B cell (primary cell): ENCODE measurements at places on chromosomes 4 and X. TPM values are rescaled to one million over a fixed set of nuclear protein-coding genes. Genes with fewer than 3 reads are reported as not detected.
A peak's percentile ranks its signal among the peaks of the same experiment; 100 is the strongest.

DNA sequence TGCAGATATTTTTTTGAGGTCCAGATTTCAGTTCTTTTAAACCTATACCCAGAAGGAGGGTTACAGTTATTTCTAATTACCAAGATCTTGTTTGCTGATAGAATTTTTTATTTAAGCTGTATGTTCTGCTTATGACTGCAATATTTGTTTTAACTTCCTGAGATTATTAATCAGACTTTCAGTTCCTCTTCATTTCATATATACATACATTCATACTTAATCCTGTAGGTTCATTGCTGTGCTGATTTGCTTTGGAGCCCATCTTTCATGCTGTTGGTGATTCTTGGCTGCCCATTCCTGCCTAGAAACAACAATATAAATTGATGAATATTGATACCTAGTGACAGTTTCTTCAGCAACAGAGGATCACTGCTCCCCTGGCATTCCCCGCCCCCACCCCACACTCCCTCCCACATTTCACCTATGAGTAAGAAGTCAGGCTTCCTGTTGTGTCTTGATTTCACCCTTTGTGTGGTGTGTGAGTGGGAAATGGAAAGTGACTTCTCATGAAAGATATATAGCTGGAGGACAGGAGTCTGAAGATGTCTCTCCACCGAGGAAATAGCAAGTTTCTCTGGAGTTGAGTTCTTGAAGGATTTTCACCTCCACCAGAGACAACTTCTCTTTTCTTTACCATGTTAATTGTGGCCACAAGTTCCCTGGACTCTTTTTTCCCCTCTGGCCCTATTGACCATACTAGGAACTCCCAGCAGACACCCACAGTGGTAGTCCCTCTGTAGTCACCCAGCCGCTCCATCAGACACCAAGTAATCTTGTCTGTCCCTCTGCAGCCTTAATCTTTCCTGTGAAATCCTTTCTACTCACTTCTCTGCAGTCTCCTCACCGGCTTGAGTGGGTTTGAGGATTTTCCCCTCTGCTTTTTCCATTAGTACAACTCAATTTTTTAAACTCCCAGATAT, 118.4 kb downstream of the ASB9 start:
- H3K27ac ChIP-seq, result no peak overlapping the region
- no peaks in the 10 kb centered on the region for H3K27me3 ChIP-seq
- peaks cover 10% of the 10 kb centered on the region for H3K4me1 ChIP-seq
- no peaks in the 10 kb centered on the region for H3K36me3 ChIP-seq
- DNase-seq, result peak; percentile 3

The POLN gene
- 1.5 and 4.2 TPM in 2 replicates for total RNA-seq

DNA sequence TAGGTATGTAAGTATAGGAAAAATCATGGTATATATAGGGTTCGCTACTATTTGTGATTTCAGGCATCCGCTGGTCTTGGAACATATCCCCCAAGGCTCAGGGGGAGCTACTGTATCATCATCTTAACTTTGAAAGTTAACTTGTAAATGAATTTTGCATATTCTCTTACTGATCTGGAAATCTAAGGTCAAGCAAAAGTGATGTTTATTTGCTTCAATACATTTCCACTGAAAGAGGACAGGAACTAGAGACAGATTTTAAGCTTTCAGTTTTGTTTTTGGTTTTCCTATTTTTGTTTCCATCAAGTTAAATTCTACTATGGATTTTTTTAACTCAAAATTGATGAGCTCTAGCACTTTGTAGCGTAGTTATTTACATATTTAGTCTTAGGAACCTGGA, 56.2 kb downstream of the NAF1 start:
- peak; percentile 11 for DNase-seq
- H3K27ac ChIP-seq, result peak overlapping the region; percentile 9
- H3K4me3 ChIP-seq, result no peak overlapping the region
- no peaks in the 10 kb centered on the region for H3K27me3 ChIP-seq

GRCh38 chr4:3145234-3145924, 70.9 kb downstream of the HTT start:
- H3K36me3 ChIP-seq, result peaks cover 76% of the 10 kb centered on the region
- no peaks in the 10 kb centered on the region for H3K4me1 ChIP-seq
- H3K4me3 ChIP-seq, result no peak overlapping the region

- no peaks in the 10 kb centered on the region for H3K36me3 ChIP-seq
- no peaks in the 10 kb centered on the region for H3K27me3 ChIP-seq
- H3K27ac ChIP-seq, result no peak overlapping the region
- DNase-seq, result no peak
- H3K4me1 ChIP-seq, result no peaks in the 10 kb centered on the region
These were observed 39.9 kb upstream of the VAMP7 start for GRCh38 chrX:155841232-155841631.

DNA sequence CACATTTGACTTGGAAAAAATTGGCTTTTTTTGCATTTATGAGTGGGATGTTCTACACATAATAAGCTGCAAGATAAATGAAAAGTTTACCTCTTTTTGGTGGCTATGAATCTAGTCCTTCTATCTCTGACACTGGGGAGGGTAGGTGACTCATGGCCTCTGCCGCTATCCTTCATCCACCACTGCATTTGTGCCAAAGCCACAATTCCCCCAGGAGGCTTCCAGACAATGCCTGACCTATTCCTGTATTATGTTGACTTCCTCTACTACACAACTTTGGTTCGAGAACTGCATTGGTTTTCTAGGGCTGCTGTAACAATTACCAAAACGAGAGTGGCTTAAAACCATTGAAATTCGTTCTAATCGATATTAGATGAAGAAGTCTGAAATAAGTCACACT, 245.6 kb downstream of the TRAM1L1 start:
- no peak for DNase-seq
- H3K27ac ChIP-seq, result no peak overlapping the region
- H3K27me3 ChIP-seq, result no peaks in the 10 kb centered on the region
- H3K36me3 ChIP-seq, result no peaks in the 10 kb centered on the region

DNA sequence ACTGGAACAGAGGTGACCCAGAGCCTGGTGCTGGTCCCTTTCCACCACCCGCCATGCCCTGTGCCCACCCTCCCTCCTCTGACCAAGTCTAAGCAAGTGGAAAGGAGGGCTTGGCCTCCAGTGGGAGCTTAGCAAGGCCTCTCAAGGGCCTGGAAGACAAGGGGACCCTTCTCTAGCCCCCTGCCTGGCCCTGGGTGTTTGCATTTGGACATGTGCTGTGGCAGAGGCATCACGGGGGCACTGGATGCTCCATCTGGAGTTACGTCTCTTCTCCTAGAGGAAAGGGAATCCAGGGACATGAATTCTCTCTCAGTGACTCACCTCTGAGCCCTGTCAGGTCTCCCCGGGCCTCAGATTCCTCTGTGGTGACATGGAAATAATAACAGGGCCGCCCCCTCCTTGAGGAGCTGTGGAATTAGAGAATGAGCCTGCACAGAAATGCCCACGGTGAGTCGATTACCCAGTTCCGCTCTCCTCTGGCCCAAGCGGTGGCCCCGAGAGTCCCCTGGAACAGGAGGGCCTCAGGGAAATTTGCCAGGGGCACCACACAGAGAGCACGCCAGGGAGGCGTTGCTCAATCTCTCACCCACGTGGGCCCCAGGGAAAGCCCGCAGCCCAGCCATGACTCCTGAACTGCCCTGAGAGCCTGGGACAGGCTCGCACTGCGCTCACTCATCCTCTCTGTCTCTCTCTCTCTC, 189.6 kb downstream of the BCOR start:
- no peaks in the 10 kb centered on the region for H3K27me3 ChIP-seq
- no peaks in the 10 kb centered on the region for H3K36me3 ChIP-seq
- no peak for DNase-seq
- H3K27ac ChIP-seq, result no peak overlapping the region
- H3K4me3 ChIP-seq, result no peak overlapping the region

DNA sequence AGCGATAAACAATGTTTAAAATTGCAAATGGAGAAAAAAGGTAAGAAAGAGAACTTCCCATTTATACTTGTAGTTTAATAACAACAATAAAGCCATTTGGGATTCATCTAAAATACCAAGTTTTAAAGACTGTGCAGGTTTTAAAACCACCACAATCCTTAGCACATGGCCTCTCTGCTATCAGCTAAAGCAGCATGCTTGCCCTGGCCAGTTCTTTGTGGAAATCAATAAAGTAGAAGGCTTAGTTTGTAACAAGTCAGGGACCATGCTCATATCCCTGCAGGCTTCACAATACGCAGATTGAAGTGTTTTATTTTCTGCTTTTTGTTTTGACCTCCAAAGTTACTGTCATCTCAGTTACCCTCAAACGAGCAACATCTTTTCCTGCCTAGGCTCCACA, 249.5 kb downstream of the INPP4B start:
- no peaks in the 10 kb centered on the region for H3K36me3 ChIP-seq
- H3K27ac ChIP-seq, result no peak overlapping the region
- H3K4me1 ChIP-seq, result no peaks in the 10 kb centered on the region
- no peak overlapping the region for H3K4me3 ChIP-seq
- DNase-seq, result no peak
- H3K27me3 ChIP-seq, result no peaks in the 10 kb centered on the region

The RHOH gene
- 187 and 209 TPM in 2 replicates for total RNA-seq

DNA sequence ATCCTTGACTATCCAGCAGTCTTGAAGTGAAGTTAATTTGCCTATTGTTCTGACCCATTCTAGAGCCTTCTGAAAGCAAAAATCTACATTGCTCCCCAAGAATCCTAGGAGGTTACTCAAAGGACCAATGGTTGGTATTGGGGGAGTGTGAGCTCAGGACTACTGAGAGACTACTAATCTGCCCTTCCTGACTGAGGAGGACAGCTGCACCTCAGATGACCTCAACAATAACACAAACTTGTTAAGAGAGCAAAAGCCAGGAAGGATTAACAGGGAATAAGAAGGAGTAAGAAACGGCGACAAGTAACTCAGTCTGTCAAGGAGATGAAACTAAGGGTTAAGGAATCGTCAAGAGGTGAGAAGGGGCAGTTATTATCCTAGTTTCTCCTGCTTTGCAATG, 43.4 kb downstream of the IDS start:
- no peak overlapping the region for H3K27ac ChIP-seq
- no peaks in the 10 kb centered on the region for H3K36me3 ChIP-seq
- no peaks in the 10 kb centered on the region for H3K27me3 ChIP-seq
- no peak for DNase-seq
- H3K4me3 ChIP-seq, result no peak overlapping the region

- no peaks in the 10 kb centered on the region for H3K36me3 ChIP-seq
- no peaks in the 10 kb centered on the region for H3K27me3 ChIP-seq
- DNase-seq, result no peak
- H3K4me3 ChIP-seq, result no peak overlapping the region
These were observed 1.8 kb upstream of the GPM6A start for GRCh38 chr4:175813821-175814220.

- no peak overlapping the region for H3K4me3 ChIP-seq
- H3K27ac ChIP-seq, result no peak overlapping the region
- no peaks in the 10 kb centered on the region for H3K36me3 ChIP-seq
- H3K27me3 ChIP-seq, result no peaks in the 10 kb centered on the region
- no peak for DNase-seq
These were observed 173.9 kb upstream of the VCX3A start for GRCh38 chrX:6708676-6709380.

DNA sequence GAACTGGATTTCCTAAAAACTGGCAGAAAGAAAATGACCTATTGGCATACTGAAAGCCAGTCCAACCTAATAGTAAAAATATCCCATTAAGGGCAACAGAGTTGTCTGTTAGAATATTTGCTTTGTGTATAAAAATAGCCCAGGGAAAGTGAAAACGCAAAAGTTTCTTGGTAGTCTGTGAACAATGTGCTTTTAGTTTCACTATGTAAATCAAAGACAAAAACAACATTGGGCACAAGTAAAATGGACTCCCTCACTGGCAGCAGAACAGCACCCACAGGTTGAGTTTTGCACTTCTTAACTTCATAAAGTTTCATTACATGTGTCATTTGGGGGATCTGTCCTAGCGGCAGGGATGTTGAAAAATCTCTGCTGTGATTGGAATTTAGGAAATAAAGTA, 4.3 kb upstream of the FGG start:
- H3K4me3 ChIP-seq, result peak overlapping the region; percentile 12
- no peaks in the 10 kb centered on the region for H3K27me3 ChIP-seq
- no peaks in the 10 kb centered on the region for H3K36me3 ChIP-seq
- peak; percentile 51 for DNase-seq
- H3K27ac ChIP-seq, result no peak overlapping the region
- peaks cover 13% of the 10 kb centered on the region for H3K4me1 ChIP-seq

- H3K27me3 ChIP-seq, result no peaks in the 10 kb centered on the region
- DNase-seq, result no peak
- no peaks in the 10 kb centered on the region for H3K4me1 ChIP-seq
- H3K27ac ChIP-seq, result no peak overlapping the region
- no peaks in the 10 kb centered on the region for H3K36me3 ChIP-seq
- no peak overlapping the region for H3K4me3 ChIP-seq
These were observed 517.5 kb upstream of the GRIA3 start for GRCh38 chrX:122666601-122667000.

DNA sequence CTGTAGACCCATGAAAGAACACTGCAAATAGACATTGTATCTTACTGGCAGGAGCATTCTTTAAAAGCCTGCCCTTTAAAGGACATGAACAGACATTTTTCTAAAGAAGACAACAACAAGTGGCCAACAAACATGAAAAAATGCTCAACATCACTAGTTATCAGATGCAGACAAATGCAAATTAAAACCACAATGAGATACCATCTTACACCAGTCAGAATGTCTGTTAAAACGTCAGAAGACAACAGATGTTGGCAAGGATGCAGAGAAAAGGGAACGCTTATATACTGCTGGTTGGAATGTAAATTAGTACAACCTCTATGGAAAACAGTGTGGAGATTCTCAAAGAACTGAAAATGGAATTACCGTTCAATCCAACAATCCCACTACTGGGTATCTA, 77.2 kb downstream of the ATP10D start:
- H3K36me3 ChIP-seq, result peaks cover 30% of the 10 kb centered on the region
- H3K27me3 ChIP-seq, result no peaks in the 10 kb centered on the region
- H3K4me3 ChIP-seq, result no peak overlapping the region
- H3K4me1 ChIP-seq, result peaks cover 5% of the 10 kb centered on the region

- no peak for DNase-seq
- H3K4me1 ChIP-seq, result peaks cover 32% of the 10 kb centered on the region
- H3K36me3 ChIP-seq, result no peaks in the 10 kb centered on the region
- no peak overlapping the region for H3K4me3 ChIP-seq
- no peak overlapping the region for H3K27ac ChIP-seq
- no peaks in the 10 kb centered on the region for H3K27me3 ChIP-seq
These were observed 225.3 kb downstream of the PPP3CA start for GRCh38 chr4:101122019-101122418.

DNA sequence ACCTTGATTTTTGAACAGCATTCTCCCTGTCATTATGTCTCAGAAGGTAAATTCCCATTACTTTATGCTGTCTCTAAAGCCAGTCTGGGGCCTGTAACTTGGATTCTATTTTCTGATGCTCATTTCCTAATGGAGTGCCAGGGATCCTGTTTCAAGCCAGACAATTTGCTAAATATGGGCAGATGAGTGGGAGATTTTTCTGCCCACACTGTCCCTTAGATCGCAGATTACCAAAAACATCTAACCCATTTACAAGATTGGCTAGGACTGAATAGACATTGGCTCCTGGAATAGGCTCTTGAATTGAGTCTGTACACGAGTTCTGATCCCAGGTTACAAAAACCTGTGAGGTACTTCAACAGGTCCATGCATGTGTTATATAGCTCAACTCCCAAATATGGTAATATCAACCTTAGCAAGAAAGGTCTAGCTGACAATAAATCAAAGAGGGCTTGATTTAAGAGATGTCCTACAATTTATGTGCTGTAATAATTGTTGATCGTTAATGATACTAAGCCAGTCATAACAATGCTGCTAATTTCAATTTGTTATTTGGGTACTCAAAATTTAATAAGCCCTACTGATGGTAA, 5.7 kb downstream of the GPC3 start:
- no peaks in the 10 kb centered on the region for H3K36me3 ChIP-seq
- no peak for DNase-seq
- no peak overlapping the region for H3K27ac ChIP-seq
- H3K27me3 ChIP-seq, result no peaks in the 10 kb centered on the region
- no peak overlapping the region for H3K4me3 ChIP-seq
